ENCODE measurements at places on chromosomes 6 and 20. TPM values are rescaled to one million over a fixed set of nuclear protein-coding genes. Genes with fewer than 3 reads are reported as not detected.
A peak's percentile ranks its signal among the peaks of the same experiment; 100 is the strongest.

DNA sequence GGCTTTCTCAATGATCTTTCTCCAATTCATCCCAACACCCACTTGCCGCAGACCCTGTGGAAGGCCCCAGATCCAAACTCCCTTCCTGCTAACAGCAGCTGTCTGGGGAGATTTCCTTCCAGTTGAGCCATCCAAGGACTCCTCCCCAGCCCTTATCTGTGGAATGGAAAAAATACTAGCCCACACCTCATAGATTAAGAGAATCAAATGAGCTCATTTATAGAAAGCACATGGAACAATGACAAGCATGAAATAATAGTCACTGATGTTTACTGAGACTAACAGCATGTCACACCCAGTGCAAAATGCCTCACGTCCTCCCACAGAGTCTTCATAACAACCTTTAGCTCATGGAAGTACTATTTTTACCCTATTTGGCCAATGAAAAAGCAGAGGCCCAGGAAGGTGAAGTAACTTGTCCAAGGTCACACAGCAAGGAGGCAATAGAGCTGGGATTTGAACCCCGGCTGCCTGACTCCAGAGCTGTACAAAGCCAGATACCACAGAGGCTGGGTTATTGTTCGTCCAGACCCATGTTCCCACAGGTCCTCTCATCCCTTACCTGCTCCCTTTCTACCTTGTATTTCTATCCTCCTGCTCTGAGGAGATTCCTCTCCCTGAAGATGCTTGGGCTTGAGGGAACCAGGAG, 23.4 kb upstream of the PTGIS start:
- peak; percentile 90 for DNase-seq

GRCh38 chr6:121443971-121444541, 8.6 kb downstream of the GJA1 start:
- DNase-seq = no peak

- DNase-seq = no peak
Observed at GRCh38 chr6:2949536-2950083, 21.8 kb downstream of the SERPINB6 start.

The TNFRSF6B gene
- not detected for total RNA-seq

Data from umbilical cord (tissue), 2 donors.